ENCODE measurements at places on chromosomes 2 and 18. TPM values are rescaled to one million over a fixed set of nuclear protein-coding genes. Genes with fewer than 3 reads are reported as not detected.

GRCh38 chr2:219302412-219302968, 6.7 kb downstream of the PTPRN start:
- no peak for DNase-seq

GRCh38 chr2:51953931-51954330, 922.0 kb upstream of the NRXN1 start:
- DNase-seq, result no peak

GRCh38 chr2:26384183-26384582, 17.5 kb upstream of the DRC1 start:
- no peak for DNase-seq

DNA sequence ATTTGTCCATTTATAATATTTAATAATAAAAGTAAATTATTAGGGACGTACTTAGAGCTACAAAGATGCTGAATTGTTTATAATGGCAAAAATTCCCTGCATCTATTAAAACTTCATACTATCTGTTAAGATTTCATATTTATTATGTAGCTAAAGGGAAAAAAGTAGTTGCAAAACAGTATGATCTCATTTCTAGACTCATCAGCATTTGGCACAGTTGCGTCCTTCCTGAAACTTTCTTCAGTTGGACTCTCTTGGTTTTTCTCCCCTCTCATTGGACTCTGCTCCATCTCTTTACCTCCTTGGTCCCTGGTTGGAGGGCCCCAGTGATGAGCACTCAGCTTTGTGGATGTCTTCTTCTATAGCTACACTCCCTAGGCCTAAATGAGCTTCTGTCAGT, 99.6 kb downstream of the TMEM247 start:
- no peak for DNase-seq

- no peak for DNase-seq
Measured at GRCh38 chr2:162210385-162210784, 32.9 kb downstream of the FAP start.

- DNase-seq, result no peak
Measured at GRCh38 chr2:121038891-121039616, 245.9 kb downstream of the TFCP2L1 start.

Gene C2orf49
- 23.7 TPM for total RNA-seq

Gene SERPINB8
- 23.5 TPM for total RNA-seq

Gene C2orf78
- total RNA-seq, result not detected

All from fibroblast of villous mesenchyme (primary cell).